Activated T-cell treated with anti-CD3 and anti-CD28 coated beads for 24 hours (primary cell): ENCODE measurements at places on chromosomes 16 and 17.

- DNase-seq, result peak; percentile 95
Measured at GRCh38 chr17:63848834-63849689, 6.6 kb upstream of the SMARCD2 start.

GRCh38 chr16:4376126-4376892 is 4.7 kb downstream of the VASN start:
- no peak for DNase-seq

DNA sequence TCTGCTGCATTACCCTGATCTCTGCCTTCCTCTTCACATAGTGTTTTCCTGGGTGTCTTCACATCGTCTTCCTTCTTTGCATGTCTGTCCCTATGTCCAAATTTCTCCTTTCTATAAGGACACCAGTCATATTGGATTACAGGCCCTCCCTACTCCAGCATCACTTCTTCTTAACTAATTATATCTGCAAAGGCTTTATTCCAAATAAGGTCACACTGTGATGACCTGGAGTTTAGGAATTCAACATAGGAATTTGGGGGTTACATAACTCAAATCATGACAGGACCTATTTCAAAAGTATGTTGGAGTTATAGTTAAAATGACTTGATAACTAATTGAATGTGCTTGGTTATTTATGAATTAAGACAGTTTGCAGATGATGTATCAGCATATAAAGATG is 490.5 kb upstream of the ERCC4 start:
- no peak for DNase-seq

DNA sequence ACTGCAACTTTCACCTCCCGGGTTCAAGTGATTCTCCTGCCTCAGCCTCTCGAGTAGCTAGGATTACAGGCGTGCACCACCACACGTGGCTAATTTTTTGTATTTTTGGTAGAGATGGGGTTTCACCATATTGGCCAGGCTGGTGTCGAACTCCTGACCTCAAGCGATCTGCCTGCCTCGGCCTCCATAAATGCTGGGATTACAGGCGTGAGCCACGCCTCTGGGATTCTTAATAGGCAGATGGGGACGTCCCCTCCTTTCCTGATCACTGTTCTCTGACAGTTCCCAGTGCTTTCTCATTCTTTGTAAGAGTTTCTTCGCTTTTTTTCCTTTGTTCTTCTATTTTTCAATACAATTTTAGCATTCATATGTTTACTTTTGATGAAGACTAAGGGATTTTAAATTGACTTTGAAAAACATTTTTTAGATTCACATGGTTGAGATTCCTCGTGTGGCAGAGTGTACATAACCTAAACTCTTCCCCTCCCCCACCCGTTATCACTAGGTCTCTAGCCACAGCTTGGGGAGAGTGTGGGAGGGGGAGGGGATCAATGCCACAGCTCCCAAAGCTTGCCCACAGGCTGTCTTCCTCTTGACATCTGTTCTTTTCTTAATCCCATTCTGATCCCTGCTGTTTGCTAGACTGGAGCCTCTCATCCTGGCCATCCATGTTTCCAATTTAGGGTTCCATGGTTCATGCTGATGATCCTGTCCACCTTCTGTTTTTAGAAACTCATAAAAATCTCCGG is 11.0 kb downstream of the ADORA2B start:
- no peak for DNase-seq

DNA sequence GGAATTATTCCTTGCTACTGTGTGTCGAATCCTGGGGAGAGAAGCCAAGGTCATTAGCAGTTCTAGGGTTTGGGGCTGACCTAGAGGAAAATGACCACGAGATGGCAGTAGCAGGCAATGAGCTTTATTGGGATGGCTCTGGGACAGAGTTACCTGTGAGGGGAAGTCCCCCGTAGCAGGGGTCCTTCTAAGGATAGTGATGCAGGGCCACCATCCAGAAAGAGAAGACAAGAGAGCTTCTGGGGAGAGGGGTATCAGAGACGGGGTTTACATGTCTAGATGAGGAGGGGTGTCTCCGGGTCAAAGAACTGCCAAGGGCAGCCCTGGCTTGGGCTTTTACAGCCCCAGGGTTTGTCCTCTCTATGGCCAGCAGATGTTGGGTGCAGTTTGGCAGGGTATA is 6.4 kb upstream of the GGT6 start:
- no peak for DNase-seq

DNA sequence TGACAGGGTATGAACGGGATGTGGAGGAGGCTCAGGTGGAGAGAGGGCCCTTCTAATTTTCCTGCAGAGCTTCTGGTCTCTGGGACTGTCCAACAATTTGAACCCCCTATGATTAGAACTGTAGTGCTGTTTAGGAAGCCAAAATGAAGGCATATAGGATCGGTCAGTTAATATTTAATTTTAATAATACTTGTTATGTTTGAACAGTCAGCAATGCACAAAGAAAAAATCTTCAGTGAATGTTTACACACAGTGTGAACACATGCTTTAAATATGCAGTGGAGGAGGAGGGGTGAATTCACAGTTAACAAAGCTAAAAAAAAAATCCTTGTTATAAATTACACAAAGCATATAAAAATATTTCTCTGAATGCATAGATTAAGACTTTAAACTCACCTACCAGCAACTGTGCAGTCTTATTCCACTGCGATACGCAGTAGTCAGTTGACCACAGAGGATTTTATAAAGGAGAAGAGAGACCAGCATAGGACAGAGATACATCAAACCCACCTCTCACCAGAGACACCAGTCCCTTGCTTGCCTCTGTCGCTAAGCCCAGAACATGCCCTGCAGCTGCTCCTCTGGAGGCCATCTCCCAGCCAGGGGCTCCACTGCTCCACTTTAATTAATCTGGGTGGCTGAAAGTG is 14.6 kb downstream of the ANKRD40 start:
- DNase-seq, result no peak

- no peak for DNase-seq
Measured at GRCh38 chr16:50390914-50391716, 22.3 kb upstream of the BRD7 start.

DNA sequence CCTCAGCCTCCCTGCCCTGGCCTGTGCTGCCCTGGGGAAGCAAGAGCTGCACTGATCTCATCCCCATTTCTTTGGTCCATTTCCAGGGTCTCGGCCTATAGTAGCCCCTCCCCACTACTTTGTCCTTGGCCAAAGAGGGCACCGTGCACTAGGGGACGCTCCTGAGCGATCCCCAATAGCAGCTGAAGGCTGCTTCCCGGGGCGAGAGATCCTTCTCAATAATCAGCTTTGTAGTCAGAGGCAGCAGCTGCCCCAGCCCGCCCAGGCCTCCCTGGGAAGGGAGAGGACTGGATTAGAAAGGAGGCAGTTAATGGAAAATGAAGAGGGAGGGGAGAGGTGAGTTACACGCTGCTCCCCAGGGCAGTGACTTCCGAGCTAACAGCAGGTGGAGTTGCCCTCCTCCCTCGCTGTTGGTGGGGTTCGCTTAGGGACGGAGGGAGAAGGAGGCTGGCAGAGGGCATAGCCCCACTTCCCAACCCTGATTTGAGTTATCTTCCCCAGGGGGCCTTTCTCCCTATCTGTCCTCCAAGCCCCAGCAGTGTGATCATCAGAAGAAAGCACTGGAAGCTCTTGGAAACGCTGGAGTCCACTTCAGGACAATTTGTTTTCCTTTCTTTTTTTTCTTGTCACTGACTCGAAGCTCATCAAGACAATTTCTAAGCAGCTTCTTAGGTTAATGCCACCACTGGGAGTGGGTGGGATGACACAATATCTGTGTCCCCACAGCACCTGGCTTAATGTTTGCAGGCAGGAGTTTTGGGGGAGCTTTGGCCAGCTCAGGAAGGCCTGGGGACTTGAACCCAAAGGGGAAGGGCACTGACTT is 2.6 kb downstream of the MXRA7 start:
- DNase-seq, result no peak

DNA sequence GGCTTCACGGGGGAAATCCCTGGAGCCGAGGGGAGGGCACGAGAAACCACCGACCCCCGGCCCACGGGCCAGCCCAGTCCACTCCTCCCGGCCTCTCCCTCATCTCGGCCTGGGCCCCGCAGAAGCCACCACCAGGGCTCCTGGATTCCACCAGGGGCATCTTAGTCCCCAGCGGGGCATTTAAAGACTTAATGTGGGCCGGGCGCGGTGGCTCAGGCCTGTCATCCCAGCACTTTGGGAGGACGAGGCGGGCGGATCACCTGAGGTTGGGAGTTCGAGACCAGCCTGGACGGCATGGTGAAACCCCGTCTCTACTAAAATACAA is 24.1 kb upstream of the ABR start:
- no peak for DNase-seq

GRCh38 chr16:77116856-77117255 is 74.1 kb upstream of the MON1B start:
- no peak for DNase-seq
